ENCODE measurements at places on chromosomes 13 and 19.

DNA sequence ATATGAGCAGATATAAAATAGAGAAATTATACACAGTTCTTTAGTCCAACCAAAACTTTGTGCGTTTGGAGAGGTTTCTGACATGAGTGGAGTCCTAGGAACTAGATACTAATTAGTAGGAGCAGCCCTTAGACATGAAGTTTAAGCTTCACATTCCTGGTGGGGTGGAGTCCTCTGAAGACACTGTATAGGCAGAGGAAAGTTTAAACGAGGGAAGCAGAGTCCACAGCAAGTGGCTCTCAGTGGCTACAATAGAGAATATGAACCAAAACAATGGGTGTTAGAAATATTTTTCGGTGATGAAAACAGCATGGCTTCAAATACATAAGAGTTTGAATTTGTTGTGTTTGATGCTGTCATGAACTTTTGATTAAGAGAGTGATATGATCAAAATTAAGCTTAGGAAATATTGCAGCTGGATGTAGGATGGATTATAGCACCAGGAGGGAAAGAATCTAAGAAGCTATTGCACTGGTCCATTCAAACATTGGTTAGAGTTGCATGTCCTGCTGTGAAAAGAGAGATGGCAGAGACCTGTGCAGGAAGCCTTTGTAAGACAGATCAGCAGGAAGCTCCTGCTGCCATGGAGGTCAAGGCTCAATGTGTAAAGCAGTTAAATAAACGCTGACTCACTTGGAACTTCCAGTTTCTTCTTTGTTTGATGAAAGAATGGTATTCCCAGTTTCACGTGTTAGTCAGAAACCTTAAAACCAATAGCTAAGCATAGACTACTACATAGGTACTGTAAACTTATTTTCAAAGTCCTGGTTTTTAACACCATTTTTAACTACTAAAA, 175.2 kb downstream of the TDRD3 start:
- DNase-seq: no peak

- DNase-seq: no peak
These were observed 46.5 kb downstream of the LYL1 start for GRCh38 chr19:13056052-13056660.

DNA sequence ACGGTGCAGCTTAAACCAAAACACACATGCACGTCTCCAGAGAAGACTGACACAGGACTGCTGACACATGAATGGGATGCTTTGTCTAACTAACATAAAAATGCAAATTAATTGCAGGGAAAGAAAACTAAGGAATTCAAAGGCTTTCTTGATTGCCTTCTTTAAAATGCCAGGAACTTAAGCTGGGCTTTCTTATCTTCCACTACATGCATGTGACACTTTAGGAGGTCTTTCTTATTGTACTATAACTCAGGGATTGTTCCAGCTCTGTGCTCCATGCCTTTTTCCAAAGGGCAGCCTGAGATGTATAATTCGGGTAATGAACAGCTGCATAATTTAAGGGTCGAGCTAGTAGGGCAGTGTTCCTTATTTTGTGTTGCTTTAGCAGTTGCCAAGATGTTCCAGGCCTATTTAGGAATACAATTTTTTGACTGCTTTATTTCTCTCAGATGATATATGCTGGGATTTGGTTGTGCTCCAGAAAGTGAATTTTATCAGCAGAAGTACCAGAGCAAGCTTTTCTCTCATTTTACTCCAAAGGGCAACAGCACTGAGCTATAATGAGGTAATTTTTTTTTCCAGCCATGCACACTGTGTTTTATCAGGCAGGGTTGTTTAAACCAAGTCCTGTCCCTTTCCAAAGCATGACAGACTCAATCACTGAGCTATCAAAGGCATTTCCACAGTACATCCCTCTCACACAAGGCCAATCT, 885.2 kb downstream of the PCDH9 start:
- DNase-seq: no peak

DNA sequence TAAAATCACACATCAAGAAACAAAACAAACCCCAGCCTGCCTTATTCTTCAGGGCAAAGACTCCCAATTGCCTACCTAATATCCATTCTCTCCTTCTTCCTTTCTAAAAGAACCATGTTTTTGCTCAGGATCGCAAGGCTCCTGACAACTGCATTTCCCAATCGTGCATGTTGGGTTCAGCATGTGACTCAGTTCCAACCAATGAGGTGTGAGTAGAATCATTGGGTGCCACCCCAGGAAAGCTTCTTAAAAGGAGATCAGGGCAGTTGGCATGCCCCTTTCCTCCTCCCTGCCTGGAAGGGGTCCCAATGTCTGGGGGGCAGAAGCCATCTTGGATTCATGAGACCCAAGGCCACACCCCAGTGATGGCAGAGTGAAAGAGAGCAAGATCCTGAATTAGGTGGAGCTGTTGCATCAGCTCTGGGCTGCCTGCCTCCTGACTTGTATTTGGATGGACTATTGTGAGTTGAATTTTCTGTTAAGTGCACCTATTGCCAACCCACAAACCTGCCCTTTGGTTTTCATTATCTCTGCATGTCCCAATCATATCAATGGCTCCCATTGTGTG, 26.0 kb upstream of the UBAC2 start:
- DNase-seq: no peak

- no peak for DNase-seq
These were observed 904.8 kb upstream of the PCDH20 start for GRCh38 chr13:62320129-62321108.

GRCh38 chr13:48477191-48477855, 55.6 kb downstream of the RCBTB2 start:
- no peak for DNase-seq

- DNase-seq: no peak
These were observed 5.7 kb downstream of the WDR62 start for GRCh38 chr19:36060430-36060829.

GRCh38 chr13:35836446-35836845, 294.7 kb downstream of the DCLK1 start:
- DNase-seq: no peak

GRCh38 chr19:30551271-30551670, 179.1 kb downstream of the ZNF536 start:
- DNase-seq: no peak

- DNase-seq: no peak
These were observed 47.1 kb upstream of the CNMD start for GRCh38 chr13:52786766-52787165.

- no peak for DNase-seq
These were observed 850.9 kb upstream of the PCDH9 start for GRCh38 chr13:68081061-68081460.

GRCh38 chr13:112655913-112656312, 33.9 kb upstream of the ATP11A start:
- DNase-seq: no peak

- DNase-seq: no peak
These were observed 18.3 kb upstream of the SLC1A5 start for GRCh38 chr19:46806656-46807055.

DNA sequence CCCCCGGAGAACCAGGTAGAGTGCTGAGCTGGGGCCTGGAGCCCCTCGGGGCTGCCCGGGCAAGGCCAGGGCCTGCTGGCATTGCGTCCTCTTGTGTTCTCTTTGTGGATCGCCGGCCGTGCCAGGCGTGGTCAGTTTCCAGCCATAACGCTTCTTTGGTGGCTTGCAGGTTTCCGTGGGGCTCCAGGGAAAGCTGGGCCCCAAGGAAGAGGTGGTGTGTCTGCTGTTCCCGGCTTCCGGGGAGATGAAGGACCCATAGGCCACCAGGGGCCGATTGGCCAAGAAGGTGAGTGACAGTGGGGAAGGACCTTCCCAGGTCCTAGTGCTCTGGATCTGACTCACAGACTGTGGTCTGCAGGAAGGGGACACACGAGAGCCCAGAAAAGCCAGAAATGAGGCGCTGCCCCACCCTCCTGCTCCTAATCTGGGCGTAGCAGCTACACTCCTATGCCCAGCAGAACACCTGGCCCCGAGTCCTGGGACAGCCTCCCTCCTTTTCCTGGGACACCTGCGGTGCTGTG, 57.5 kb downstream of the RAB20 start:
- DNase-seq: no peak

DNA sequence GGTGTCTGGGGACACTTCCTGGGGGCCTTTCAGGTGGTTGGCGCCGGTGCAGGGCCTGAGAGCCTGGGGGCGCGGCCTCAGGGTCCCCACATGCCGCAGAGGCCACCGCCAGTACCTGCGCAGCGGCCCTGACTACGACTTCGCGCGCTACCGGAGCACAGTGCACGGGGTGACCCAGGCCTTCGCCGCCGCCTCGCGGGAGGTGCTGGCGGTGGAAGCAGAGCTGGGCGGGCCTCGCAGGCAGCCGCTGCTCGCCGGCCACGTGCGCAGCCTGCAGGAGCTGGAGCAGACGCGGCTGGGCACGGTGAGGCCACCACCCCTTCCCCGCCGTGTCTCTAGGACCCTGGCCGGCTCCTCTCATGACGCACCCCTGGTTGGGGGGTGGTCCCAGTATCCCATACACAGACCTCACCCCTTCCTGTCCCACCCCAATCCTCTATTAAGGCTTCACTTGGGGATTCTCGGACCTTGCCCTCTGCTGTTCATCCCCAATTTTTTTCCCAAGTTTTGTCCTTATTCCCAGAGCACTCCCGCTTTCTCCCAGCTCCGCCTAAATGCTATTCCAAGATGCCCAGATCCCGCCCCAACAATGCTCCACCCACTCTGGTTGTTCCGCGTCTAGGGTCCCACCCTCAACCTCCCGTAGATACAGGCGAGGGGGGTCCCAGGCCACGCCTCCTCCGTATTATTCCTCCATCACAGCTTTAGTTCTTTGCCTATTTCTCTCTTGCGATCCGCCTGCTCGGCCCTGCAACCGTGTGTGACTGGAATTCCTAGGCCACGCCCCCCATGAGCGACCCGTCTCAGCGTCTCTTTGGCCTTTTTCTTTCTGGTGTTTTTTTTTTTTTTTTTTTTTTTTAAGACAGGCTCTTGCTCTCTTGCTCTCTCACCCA, 1.0 kb downstream of the REX1BD start:
- DNase-seq: peak; percentile 67
